Gastroesophageal sphincter (tissue), 4 donors: ENCODE measurements at places on chromosomes 7 and 10.

GRCh38 chr7:99949645-99950228 is 20.3 kb upstream of the GJC3 start:
- no peaks in the 10 kb centered on the region for H3K4me1 ChIP-seq
- no peaks in the 10 kb centered on the region for H3K36me3 ChIP-seq
- no peak overlapping the region for H3K27ac ChIP-seq
- H3K27me3 ChIP-seq, result peaks cover 31% of the 10 kb centered on the region

DNA sequence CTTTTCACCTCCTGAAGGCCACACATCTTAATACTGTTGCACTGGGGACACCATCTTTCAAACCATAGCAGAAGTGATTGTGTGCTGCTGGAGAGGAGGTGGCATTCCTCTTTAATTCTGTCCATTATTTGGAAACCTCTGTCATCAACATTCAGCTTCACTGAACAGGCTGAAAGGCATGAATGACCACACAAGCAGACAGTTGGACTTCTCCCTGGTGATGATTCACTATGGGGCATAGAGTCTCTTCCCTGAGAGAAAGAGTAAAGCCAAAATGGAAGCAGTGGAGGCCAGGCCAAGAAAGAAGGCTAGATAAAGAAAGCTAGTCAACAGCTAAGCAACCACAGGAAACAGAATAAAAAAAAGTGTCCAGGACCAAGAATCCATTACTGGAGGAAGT is 113.1 kb upstream of the VSTM2A start:
- H3K4me3 ChIP-seq, result no peak overlapping the region
- no peak overlapping the region for H3K27ac ChIP-seq
- no peaks in the 10 kb centered on the region for H3K27me3 ChIP-seq
- no peaks in the 10 kb centered on the region for H3K36me3 ChIP-seq
- ATAC-seq, result no peak
- H3K4me1 ChIP-seq, result no peaks in the 10 kb centered on the region

- no peaks in the 10 kb centered on the region for H3K27me3 ChIP-seq
- peaks cover 4% of the 10 kb centered on the region for H3K4me1 ChIP-seq
Observed at GRCh38 chr10:75402486-75403143, 1.1 kb upstream of the ZNF503 start.

DNA sequence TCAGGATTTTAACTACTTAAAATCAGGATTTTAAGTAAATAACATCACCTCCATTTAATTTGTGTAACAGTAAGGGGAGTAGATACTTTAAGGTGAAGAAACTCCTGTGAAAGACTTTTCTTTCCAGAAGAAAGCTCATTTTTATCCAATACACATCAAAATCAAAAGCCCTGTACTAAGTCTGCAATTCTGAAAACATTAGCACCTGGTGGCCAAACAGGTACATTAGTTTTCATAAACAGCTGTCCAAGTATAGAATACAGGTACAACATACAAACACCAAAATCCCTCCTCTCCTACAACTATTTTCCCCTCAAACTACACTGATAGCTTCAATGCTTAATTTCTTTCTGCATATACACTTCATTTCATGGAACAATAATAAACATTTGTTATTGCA is 22.9 kb downstream of the FAM3C start:
- H3K27me3 ChIP-seq, result no peaks in the 10 kb centered on the region
- ATAC-seq, result no peak
- no peak overlapping the region for H3K27ac ChIP-seq
- no peak overlapping the region for H3K4me3 ChIP-seq
- H3K36me3 ChIP-seq, result no peaks in the 10 kb centered on the region
- H3K4me1 ChIP-seq, result peaks cover 25% of the 10 kb centered on the region

GRCh38 chr10:123788981-123789380 is 102.6 kb downstream of the CPXM2 start:
- H3K4me3 ChIP-seq, result no peak overlapping the region
- H3K27ac ChIP-seq, result no peak overlapping the region
- no peak for ATAC-seq
- no peaks in the 10 kb centered on the region for H3K27me3 ChIP-seq
- no peaks in the 10 kb centered on the region for H3K4me1 ChIP-seq

- ATAC-seq, result no peak
- H3K36me3 ChIP-seq, result no peaks in the 10 kb centered on the region
- H3K27me3 ChIP-seq, result no peaks in the 10 kb centered on the region
- H3K4me1 ChIP-seq, result no peaks in the 10 kb centered on the region
- H3K4me3 ChIP-seq, result no peak overlapping the region
Observed at GRCh38 chr7:85828614-85829013, 641.8 kb upstream of the SEMA3D start.

DNA sequence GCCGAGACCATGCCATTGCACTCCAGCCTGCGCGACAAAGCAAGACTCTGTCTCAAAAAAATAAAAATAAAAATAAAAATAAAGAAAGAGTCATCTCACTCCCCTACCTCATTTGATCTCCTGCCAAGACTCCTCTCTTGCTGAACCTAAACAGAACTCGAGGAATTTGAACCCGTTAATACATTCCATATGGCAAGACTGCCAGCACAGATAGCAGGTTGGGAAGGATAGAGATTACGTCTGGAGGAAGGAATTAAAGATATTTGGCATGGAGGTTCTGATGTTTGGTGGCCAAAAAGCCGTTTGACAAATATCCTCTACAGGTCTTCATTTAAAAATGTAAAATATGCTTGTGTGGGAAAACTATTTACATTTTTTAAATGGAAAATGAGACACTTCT is 549.6 kb downstream of the HTR7 start:
- no peak overlapping the region for H3K4me3 ChIP-seq
- no peaks in the 10 kb centered on the region for H3K4me1 ChIP-seq
- H3K27me3 ChIP-seq, result no peaks in the 10 kb centered on the region
- no peak for ATAC-seq
- no peaks in the 10 kb centered on the region for H3K36me3 ChIP-seq
